OCI-M1 (cell line): ENCODE measurements at places on chromosomes 1 and 21.
A peak's percentile ranks its signal among the peaks of the same experiment; 100 is the strongest.

GRCh38 chr1:89701746-89702241 lies 68.9 kb downstream of the LRRC8C start:
- peak; percentile 88 for DNase-seq

- DNase-seq, result no peak
Observed at GRCh38 chr1:205422993-205423642, 1.3 kb upstream of the LEMD1 start.

DNA sequence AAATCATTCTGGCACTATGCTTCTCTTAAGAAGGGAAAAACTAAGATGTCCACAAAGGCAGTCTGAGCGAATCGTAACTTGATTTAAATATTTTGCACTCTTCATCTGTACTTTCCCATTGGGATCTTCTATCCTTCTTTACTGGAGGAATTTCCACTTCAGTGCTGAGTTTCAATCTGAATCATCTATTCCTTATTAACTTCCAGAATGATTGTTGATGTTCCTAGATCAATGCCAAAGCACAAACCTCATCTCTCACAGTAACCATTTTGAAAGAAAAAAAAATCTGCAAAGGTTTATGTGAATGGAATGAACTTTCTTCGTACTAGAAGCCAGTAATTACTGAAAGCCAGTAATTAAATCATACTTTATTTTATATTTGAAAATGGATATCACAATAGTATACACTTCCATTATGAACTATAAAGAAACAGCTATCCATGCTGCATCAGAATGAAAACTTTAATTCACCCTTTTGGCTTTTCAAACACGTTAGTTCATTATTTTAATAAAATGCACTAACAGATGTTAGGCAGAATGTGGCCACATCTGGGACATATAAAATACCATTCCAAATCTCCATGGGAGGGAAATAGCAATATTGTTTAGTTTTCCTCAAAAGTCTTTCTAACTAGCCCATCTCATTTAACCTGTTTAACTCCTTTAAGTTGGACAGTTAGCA lies 5.5 kb upstream of the RNF2 start:
- no peak for DNase-seq

- peak; percentile 8 for DNase-seq
Observed at GRCh38 chr1:73205294-73205973, 923.1 kb upstream of the NEGR1 start.

DNA sequence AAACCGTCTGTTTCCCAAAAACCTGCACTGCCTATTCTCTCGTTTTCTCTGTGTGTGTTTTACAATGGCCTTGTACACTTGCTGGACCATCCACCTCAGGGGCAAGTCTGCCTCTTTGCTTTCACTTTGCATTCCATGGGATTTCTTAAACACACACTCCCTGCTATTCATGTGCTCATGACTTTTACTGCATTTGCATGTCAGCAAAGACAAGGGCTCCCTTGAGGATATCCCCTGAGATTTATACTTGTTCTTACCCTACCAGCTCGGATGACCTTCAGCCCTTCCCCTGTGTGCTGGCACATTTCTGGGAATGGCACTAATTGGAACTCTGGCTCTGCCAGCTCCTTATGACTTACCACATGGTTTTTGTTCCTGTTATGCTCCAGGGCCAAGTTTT lies 386.9 kb downstream of the AMY1C start:
- peak; percentile 19 for DNase-seq

GRCh38 chr1:230629511-230629910 lies 12.8 kb upstream of the COG2 start:
- peak; percentile 15 for DNase-seq

GRCh38 chr1:26035959-26036755 lies 9.8 kb downstream of the SLC30A2 start:
- peak; percentile 91 for DNase-seq

- no peak for DNase-seq
Observed at GRCh38 chr1:156760092-156760795, 7.1 kb upstream of the PRCC start.

DNA sequence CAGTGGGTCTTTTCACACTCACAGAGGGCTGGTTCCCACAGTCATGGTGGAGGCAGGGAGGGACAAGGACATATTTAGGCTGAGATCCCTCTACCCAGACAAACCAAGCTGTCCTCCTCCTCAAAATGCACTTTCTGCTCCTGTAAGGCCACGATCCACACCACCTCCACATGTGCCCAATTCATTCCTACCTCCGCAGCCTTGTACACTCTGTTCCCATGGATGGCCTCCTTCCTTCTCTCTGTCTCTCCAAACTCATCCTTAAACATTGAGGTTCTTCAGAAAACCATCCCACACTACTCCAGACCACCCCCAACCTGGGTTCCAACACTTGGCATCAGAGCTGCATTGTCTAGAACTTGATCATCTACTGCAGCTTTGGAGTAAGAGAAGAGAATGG lies 404.3 kb upstream of the BEND5 start:
- DNase-seq, result no peak
